ENCODE measurements at places on chromosomes 1 and 21.

- no peak for DNase-seq
These were observed 20.5 kb downstream of the WLS start for GRCh38 chr1:68211761-68212380.

DNA sequence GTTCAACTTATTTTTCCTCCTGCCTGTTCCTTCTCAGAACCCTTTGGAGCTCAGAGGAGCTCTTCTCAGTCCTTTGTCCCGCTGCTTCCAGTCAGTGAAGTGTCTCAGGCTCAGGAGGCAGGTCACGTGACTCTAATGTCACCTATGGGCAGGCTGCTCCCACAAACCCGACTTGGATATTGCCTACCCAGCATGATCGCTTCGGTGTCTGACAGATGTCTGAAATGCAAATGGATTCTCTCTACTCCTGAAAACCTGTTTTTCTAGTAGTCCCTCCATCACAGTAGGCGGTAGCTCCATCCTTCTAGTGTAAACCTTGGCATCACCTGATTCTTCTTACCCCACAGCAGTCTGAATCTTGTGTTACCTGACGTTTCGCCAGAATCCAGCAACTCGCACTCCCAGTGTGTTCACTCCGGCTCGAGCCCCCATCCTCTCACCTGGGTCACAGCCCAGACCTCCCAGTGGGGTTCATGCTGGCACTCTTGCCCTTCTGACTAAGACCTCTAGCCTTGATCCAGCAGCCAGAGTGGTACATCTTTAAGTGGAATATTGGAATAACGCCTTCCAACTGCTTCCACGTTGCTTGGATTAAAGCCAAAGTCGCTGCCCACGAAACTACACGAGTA lies 5.4 kb downstream of the PADI6 start:
- DNase-seq = no peak

- no peak for DNase-seq
These were observed 71.7 kb downstream of the SNX7 start for GRCh38 chr1:98732985-98733781.

DNA sequence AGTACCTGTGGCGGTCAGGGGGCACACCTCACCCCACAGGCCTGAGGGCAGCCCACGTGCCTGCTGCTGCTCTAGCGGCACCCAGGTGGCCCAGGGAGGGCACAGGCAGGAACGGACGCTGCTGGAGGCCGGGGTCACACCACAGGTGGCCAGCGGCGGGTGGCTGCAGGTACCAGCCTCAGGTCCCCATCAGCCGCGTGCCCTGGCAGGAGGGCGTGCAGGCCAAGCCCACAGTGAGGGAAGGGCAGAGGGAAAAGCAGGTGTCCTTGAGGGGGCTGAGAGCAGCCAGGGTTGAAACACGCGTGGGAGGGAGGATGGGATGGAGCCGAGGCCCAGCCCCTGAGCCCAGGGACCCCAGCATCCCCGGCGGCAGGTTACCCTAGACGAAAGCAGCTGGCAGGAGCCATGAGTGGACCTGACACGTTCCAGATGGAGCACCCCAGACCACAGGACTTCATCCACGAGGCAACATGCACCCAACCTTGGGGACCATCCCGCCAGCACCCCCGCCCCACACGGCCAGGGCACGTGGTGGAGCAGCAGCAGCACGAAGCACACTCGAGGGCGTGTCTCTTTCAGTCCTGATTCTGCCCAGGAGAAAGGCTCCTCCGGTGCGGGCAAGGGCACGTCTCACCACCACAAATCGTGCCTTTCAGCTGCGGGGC lies 3.7 kb downstream of the SLC19A1 start:
- no peak for DNase-seq

GRCh38 chr1:50108497-50109059 lies at the start of gene ELAVL4:
ELAVL4 (plus strand) TSS chr1:50108920; CDS start chr1:50109190, 270 bp downstream.
- DNase-seq = no peak

GRCh38 chr1:88701275-88701674 lies 17.2 kb downstream of the PKN2 start:
- no peak for DNase-seq

- DNase-seq = no peak
These were observed 24.2 kb upstream of the JUN start for GRCh38 chr1:58808077-58808476.

GRCh38 chr1:234987415-234988154 lies 141.1 kb downstream of the TOMM20 start:
- peak; percentile 55 for DNase-seq

DNA sequence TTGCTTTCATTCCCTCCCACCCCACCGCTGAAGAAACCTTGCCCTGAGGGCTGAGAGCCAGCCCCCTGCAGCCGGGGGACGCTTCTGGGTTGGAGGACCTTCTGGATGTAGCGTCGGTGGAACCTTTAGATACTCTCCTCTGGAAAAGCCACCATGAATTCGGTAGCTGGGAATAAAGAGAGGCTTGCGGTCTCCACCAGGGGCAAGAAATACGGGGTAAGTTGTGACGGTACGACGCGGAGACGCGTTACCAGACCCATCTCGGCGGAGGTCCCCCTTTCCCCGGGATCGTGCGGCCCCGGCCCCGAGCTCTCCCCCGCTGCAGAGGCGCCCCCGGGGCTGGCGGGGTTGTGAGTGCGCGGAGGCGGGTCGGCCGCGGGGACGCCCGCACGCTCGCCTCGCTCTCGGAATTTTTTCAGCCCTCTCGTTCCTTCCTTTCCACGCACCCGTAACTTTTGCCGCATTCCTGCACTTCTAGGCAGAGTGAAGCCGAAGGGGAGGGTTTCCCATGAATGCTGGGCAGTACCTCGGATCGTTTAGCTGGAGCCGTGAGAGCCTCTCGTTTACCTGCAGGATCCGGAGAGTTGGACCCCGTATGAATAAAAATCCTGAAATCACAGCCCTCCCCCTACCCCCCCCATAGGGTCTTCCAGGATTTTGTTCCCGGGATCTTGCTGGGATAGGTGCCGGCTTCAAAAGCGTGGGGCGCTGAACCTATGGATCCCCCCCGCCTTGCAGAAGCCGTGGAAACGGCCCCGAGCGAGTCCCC lies 671 bp downstream of the KIF26B start:
- peak; percentile 59 for DNase-seq

DNA sequence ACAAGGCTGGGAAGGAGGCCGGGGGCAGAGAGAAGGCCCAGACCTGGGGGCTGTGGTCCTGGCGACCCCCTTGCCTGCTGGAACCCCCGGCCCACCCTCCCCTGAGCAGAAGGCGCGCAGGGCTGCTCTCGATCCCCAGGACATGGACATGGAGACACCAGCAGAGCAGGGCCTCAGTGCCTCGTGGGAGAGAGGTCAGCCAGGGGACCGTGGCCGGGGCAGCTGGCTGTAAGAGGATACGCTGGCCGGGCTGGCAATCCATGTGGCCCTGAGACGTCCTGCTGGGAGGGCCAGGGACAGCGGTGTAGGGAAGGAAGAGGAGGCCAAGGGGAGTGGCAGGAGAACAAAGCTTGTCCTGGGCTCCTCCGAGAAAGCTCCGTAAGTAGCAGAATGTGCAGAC lies 132.2 kb downstream of the CASZ1 start:
- DNase-seq = no peak

GRCh38 chr21:25115021-25115420 lies 492.3 kb downstream of the MRPL39 start:
- DNase-seq = no peak

- DNase-seq = peak; percentile 39
These were observed 86.3 kb downstream of the ACBD6 start for GRCh38 chr1:180415985-180416633.

DNA sequence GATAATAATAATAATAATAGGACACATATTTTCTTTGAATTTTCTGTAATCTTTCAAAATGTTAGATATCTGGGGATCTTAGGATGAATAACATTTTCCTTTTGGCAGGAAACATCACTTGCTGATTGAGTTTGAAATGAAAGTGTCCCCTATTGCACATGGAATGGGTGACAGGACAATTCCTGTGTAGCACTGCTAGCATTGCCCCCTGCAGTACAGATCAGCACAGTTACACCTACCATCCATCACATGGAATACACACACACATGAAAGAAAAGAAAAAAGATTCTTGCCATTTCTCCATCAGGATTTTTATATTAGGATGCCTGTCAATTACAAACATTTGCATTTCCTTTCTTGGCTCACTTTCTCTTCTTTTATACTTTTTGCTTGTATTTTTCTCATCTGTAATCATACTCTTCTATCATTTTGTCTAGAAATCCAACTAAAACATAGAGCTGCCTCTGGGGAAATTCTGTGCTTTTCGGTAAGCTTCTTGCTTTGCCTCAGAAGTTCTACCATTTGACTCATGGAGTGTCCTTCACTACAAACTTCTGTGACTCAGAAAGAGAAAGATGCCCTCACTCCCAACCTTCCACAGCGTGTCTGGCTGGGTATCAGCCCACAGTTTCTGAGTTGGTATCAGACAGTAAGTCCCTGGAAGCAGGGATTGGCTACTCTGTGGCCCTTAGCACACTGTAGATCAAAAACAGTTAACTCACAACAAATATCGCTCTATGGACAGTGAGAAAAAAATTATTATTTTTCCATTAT lies 641.2 kb downstream of the PTPRC start:
- DNase-seq = no peak

- DNase-seq = no peak
These were observed 88.1 kb upstream of the CACYBP start for GRCh38 chr1:174911606-174912005.

- no peak for DNase-seq
These were observed 39.5 kb upstream of the RCC1 start for GRCh38 chr1:28466226-28466778.

- DNase-seq = no peak
These were observed 94.2 kb upstream of the HOOK1 start for GRCh38 chr1:59720326-59721115.

- DNase-seq = peak; percentile 93
These were observed 146.1 kb upstream of the FGGY start for GRCh38 chr1:59150577-59151386.

DNA sequence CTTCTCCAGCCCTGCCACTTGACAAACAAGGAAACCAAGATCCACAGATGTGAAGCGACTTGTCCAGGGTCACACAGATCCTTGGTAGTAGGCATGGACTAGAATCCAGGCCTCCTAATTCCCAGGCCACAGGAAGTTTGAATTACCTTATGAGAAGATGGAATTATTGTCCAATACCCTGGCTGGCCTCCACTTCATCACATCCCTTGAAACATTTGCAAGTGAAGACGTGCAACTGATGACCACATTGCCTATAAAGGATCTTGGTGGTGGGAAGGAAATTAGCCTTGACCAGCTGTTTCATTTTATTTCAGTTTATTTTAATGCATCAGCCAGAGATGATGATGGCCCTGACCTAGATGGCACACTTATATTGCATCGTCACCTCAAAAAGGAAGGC lies 165.8 kb upstream of the CAMK1G start:
- DNase-seq = no peak

DNA sequence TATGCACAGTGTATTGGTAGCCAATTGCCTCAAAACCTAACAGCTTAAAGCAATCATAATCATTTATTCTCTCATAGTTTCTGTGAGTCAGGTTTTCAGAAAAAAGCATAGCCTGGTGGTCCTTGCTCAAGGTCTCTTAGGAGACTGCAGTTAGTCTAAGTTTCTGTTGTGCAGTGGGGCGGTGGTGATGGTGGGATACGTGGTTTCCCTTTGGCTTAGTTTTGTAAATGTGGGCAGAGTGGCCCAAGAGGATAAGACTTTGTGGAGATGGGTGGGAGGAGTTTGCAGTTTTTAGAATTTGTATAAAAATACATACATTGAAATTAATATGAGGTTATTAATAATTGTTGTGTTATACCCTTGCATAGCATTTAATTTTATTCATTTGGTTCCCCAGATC lies 68.6 kb downstream of the NOS1AP start:
- DNase-seq = no peak
